ENCODE measurements at places on chromosomes 7 and 10.

GRCh38 chr10:69176823-69177222 is 3.2 kb upstream of the SUPV3L1 start:
- ATAC-seq = no peak

- no peak for ATAC-seq
These were observed 767.2 kb downstream of the REEP3 start for GRCh38 chr10:64288404-64288803.

- no peak for ATAC-seq
These were observed 127.4 kb upstream of the TEX47 start for GRCh38 chr7:88922944-88923343.

- ATAC-seq = no peak
These were observed 54.5 kb upstream of the OPALIN start for GRCh38 chr10:96413151-96413787.

- peak; percentile 69 for ATAC-seq
These were observed 39.5 kb downstream of the ZNF117 start for GRCh38 chr7:64951250-64951848.

DNA sequence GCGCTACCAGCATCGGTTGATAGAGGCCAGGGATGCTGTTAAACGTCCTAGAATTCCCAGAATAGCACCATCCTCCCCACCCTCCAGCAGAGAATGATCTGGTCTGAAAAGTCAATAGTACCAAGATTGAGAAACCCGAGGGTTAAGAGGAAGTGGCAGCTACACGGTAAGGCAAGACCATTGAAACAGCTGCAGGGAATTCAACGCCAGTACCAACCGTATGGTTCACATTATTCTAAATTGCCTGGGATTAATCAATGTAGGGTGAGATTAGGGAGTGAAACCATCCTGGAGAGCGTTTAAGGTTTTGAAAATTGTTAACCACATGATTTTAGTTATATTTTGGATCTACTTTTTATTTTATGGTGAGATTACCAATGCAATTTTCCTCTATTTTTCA is 352.2 kb downstream of the PRPF18 start:
- ATAC-seq = peak; percentile 73

GRCh38 chr10:70584366-70584765 is 18.2 kb downstream of the PRF1 start:
- no peak for ATAC-seq

GRCh38 chr10:7343040-7343439 is 67.8 kb downstream of the SFMBT2 start:
- no peak for ATAC-seq

GRCh38 chr10:8057636-8058273 is 3.3 kb downstream of the GATA3 start:
- ATAC-seq = no peak

DNA sequence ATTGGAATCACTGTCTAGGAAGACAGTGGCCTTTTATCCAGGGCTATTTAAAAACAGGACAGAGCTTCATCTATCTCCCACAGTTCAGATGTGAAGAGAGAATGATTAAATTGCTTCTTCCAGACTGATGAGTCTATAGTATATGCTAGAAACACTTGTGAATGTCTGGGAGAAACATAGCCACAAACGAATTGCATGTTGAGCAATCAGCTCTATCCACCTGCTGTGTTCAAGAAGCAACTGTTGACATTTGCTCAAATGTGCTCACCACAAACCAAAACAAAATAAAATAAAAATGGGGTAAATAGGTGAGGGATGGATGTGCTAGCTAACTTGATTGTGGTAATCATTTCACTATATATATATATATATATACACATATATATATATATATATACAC is 195.1 kb downstream of the HECW1 start:
- ATAC-seq = no peak

DNA sequence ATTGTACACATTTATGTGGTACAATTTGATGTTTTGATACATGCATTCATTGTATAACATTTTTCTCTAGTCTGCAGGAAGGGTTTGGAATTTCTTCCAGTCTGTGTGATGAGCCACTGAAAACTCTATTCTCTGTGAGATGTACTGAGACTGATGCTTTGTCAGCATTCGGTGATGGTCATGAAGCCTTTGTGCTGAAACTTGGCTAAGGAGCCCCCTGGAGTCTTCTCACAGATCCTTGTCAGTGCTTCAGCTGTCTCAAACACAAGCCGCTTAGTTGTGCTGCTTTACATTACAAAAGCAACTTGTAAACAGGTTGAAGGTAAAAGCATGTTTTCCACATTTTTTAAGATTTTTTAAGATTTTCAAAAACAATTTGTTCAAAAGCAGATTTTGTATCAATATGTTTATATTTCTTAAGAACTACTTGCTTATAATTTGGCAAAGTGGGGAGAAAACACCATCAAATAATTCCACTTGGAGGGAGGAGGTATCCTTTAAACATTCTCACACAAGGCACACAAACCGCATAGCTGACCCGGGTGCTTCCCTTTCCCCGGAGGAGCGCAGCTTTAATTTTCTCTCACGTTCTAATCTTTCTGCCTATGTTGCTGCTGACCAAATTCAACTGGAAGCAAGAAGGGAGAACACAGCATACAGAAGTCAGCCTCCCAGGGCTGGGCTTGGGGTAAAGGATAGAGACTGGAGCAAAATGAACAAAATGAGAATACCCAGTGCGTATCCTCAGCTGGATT is 249.8 kb upstream of the VSTM2A start:
- ATAC-seq = no peak

GRCh38 chr10:47196691-47197090 is 103.3 kb upstream of the GDF10 start:
- no peak for ATAC-seq

Data from SK-N-SH treated with all-trans-retinoic acid at 6 μM for 48 hours (cell line).